ENCODE measurements at places on chromosomes 1 and 21.

GRCh38 chr1:234709473-234710228 lies 99.7 kb upstream of the IRF2BP2 start:
- DNase-seq = no peak

DNA sequence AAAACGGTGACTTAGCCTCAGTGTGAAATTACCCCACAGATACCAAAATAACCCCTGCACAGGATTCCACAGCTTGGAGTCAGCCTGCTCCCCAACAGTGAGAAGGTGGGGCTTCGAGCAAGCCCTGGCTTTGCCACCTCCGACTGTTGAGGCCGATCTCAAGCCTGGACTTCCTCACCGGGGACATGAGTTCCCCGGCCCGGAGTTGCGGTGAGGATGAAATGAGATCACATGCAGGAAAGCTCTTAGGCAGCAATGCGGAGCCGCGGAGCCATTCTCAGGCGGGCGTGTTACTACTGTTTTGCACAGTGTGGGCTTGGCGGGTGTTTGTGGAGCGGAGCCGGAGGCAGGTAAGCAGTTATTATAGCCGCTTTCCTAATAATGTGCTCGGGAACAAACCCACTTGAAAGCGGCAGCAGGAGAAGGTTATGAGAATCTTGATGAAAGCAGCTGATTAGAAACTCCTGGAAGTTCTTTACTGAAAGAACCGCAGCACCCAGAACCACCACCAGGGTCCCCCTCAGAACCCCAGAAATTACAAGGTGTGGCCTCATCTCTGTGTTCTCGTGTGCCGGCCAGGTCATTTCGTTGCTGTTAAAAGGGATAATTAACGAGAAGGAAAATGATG lies 3.9 kb upstream of the CLSTN1 start:
- DNase-seq = no peak

- DNase-seq = no peak
These were observed 51.0 kb downstream of the C4BPA start for GRCh38 chr1:207155028-207155427.

DNA sequence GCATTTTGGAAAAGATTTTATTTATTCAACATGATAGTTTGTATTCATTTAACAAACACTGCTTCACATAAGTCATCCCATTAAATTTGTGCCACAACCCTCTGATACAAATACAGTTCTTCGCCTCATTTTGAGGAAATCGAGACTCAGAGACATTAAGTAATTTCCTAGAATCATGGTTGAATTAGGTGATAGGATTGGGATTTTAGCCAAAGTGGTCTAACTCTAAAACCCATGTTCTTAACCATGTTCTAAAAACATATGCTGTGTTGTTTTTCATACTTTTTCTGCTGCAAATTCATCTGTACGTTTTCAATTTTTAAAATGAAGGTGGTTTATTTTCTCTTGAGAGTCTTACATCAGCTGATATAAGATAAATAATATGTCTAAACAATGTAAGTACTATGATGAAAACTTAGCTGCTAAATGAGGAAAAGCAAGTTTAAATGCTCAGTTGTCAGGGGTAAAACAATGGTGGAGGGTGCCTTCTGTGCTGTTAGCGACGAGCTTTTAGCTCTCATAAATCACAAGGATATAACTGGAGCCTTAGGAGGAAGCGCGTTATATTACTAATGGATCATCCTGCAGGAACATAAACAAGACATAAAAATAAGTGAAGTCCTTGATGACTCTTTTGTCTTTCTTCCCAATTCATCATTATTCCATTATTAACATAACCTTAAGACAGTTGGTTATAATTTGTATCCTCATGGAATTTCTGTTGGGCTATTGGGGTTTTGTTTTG lies 97.7 kb downstream of the CACHD1 start:
- DNase-seq = no peak

Data from smooth muscle cell of the brain vasculature (primary cell).